ENCODE measurements at places on chromosomes 7 and 10. TPM values are rescaled to one million over a fixed set of nuclear protein-coding genes. Genes with fewer than 3 reads are reported as not detected.

Gene RET
- polyA plus RNA-seq = not detected

Gene DENND10
- 20.4 TPM for polyA plus RNA-seq

Gene TCAF2
- 9.2 TPM for polyA plus RNA-seq

Gene CALML3
- not detected for polyA plus RNA-seq

DNA sequence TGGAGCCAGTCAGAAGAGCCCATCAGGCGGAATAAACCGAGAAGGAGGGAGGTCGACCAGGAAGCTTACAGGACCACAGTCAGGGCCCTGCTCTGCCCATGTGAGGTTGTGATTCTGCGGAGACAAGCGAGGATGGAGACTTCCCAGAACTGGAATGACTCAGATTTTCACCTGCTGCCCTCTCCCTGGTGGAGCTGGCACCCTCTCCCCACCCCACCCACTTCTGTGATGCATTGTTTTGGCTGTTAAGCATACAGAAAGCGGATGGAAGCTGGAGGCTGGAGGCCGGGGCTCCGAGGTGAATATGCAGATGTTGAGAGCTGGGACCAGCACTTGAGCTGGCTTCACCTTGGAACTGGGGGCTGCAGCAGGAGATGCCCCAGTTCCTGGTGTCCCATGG is 57.4 kb downstream of the NPTX2 start:
- no peak for DNase-seq
- H3K36me3 ChIP-seq = no peaks in the 10 kb centered on the region

DNA sequence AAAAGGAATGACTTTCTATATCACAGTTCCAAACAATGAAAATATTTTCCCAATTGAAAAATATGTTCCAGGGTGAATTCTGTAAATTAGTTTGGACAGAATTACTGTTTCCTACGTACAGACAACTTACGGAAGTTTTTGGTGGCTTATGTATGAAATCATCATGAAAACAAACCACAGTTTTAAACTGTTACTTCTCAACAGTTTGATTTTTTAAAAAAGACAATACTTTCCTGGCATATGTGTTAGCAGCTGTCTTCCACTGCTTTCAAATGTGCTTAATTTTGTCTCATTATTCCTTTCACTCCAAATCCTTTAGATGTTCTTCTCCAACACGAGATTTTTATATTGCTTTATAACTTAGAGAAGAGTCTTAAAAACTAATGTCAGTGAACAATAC is 56.2 kb downstream of the SEMA3A start:
- no peak for DNase-seq
- no peaks in the 10 kb centered on the region for H3K36me3 ChIP-seq
- no peak overlapping the region for H3K4me3 ChIP-seq

- H3K4me1 ChIP-seq = peaks cover 2% of the 10 kb centered on the region
- no peak for DNase-seq
- H3K4me3 ChIP-seq = no peak overlapping the region
- no peaks in the 10 kb centered on the region for H3K27me3 ChIP-seq
- no peaks in the 10 kb centered on the region for H3K36me3 ChIP-seq
- no peak overlapping the region for H3K27ac ChIP-seq
These were observed 36.6 kb downstream of the PALD1 start for GRCh38 chr10:70515035-70515667.

DNA sequence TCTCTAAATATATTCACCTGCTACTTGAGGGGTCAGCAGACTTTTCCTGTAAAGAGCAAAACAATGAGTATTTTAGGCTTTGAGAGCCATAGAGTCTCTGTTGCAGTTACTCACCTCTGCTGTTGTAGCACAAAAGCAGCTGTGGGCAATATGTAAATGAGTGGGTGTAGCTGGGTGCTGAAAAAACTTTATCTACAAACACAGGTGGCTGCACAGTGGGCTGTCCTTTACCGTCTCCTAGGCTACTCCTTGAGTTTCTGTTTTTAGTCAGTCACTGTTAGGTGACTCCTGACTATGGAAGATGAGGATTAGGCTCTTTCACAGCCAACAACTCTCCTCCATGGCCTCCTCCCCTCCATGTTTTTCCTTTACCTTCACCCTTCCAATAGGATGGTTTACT is 286.1 kb upstream of the C7orf33 start:
- H3K36me3 ChIP-seq = peaks cover 3% of the 10 kb centered on the region
- H3K27me3 ChIP-seq = peaks cover 2% of the 10 kb centered on the region
- peak overlapping the region; percentile 12 for H3K4me3 ChIP-seq
- peaks cover 9% of the 10 kb centered on the region for H3K4me1 ChIP-seq

DNA sequence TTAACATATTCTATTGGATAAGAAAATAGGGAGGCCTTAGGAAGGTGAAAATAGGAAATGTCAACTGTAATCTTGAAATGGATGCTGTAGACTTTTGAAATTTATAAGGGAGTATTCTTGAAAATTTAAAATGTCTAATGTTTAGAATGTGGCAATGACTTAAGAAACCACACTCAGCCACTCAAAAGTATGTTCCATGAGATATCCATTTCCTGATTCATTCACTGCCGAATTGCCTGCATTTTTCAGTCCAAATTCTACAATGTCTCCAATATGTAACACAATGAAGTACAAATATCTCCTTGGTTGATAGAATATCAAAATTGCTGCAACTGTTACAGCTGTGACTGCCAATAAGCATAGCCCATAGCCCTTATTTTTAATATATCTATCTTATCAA is 25.9 kb downstream of the PRKG1 start:
- no peak for DNase-seq
- H3K4me1 ChIP-seq = no peaks in the 10 kb centered on the region
- no peaks in the 10 kb centered on the region for H3K36me3 ChIP-seq
- peaks cover 2% of the 10 kb centered on the region for H3K27me3 ChIP-seq
- H3K27ac ChIP-seq = no peak overlapping the region

DNA sequence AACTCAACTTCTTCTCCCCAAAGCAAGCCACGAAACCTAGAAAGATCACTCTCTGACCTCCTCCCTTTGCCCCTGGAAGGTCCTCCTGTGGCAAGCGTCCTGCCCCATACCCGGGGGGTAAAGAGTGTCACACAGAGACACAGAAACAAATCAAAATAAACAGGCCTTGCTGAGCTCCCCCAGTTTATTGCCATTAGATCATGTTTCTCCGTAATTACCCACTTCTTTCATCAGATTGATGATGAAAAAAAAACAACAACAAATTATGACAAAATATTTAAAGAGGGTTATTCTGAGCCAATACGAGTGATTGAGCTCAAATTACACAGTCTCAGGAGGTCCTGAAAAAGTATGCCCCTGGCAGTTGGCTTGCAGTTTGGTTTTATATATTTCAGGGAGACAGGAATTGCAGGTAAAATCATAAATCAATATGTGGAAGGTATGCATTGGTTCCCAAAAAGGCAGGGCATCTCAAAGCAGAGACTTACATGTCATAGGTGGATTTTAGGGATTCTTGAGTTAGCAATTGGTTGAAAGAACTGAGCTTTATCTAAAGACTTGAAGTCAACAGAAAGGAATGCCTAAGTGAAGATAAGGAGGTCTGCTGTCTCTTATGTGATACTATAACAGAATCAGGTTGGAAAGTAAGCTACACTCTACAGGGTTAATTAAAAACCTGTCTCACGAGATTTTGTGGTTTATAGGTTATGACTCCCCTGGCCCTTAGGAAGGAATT is 86.2 kb downstream of the APBB1IP start:
- no peaks in the 10 kb centered on the region for H3K27me3 ChIP-seq
- DNase-seq = no peak
- peaks cover 59% of the 10 kb centered on the region for H3K36me3 ChIP-seq
- H3K27ac ChIP-seq = peak overlapping the region; percentile 75

GRCh38 chr7:36820527-36821170 is 96.4 kb upstream of the AOAH start:
- no peaks in the 10 kb centered on the region for H3K27me3 ChIP-seq
- H3K36me3 ChIP-seq = peaks cover 9% of the 10 kb centered on the region
- H3K27ac ChIP-seq = no peak overlapping the region
- no peak overlapping the region for H3K4me3 ChIP-seq

DNA sequence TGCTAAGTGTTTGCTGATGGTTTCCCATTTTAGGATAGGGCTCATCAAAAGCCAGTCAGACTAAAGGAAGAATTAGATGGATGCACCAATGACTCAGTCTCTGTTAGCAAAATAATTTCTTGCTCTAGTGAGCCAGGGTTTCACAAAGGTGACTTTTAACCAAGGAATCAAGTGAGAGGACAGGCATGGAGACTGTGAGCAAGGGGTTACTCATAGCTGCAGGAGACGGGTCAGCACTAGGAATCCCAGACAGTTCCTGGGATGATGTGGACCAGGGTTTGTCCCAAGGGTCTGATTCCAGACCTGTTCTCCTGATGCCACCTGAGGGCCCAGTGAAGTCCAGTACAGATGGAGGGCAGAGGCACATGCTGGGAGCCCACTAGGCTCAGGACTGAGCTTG is 138.1 kb downstream of the NOC3L start:
- H3K27me3 ChIP-seq = peaks cover 4% of the 10 kb centered on the region
- no peaks in the 10 kb centered on the region for H3K36me3 ChIP-seq
- DNase-seq = no peak
- no peak overlapping the region for H3K4me3 ChIP-seq

DNA sequence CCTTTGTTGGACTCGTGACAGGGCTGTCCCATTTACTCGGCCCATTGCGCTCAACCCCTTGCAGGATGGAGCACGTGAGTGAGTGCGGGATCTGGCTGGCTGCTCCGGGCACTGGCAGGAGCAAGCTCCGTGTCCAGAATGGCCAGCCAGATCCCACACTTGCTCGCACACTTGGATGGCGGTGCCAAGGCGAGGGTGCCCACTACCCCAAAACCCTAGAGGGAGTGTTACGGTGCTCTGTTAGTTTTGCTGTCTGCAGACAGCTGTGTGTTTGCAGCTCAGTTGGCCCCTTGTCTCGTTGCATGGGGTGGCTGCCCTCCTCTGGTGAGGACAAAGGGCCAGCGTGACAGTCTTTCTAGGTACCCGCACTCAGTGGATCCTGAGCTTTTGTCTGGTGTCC is 34.2 kb downstream of the ZNF487 start:
- H3K27me3 ChIP-seq = no peaks in the 10 kb centered on the region
- H3K4me1 ChIP-seq = no peaks in the 10 kb centered on the region
- peaks cover 7% of the 10 kb centered on the region for H3K36me3 ChIP-seq
- H3K4me3 ChIP-seq = no peak overlapping the region

GRCh38 chr7:66894463-66895080 is 26.5 kb upstream of the TMEM248 start:
- no peaks in the 10 kb centered on the region for H3K4me1 ChIP-seq
- no peaks in the 10 kb centered on the region for H3K27me3 ChIP-seq
- H3K36me3 ChIP-seq = peaks cover 37% of the 10 kb centered on the region
- H3K4me3 ChIP-seq = no peak overlapping the region

DNA sequence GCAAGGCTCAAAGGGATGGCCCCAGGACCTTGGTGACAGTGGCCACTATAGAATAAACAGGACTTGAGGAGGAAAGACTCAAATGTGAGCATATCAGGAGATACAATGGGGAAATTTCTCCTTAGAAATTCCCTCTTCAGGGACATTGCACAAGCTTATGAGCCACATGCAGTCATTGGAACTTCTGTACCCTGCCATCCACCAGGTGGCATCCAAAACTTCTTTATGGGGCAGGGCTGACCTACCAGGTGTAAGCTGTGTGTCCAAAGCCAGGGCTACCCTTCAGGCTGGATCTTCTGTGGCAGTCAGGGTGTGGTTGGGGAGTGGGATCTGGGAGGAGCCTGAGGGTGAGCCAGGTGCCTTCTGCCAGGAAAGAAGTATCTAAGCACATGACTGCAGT is 36.6 kb upstream of the LRRC18 start:
- H3K4me1 ChIP-seq = no peaks in the 10 kb centered on the region
- H3K36me3 ChIP-seq = no peaks in the 10 kb centered on the region
- H3K27ac ChIP-seq = no peak overlapping the region
- H3K4me3 ChIP-seq = no peak overlapping the region
- no peak for DNase-seq
- H3K27me3 ChIP-seq = no peaks in the 10 kb centered on the region

DNA sequence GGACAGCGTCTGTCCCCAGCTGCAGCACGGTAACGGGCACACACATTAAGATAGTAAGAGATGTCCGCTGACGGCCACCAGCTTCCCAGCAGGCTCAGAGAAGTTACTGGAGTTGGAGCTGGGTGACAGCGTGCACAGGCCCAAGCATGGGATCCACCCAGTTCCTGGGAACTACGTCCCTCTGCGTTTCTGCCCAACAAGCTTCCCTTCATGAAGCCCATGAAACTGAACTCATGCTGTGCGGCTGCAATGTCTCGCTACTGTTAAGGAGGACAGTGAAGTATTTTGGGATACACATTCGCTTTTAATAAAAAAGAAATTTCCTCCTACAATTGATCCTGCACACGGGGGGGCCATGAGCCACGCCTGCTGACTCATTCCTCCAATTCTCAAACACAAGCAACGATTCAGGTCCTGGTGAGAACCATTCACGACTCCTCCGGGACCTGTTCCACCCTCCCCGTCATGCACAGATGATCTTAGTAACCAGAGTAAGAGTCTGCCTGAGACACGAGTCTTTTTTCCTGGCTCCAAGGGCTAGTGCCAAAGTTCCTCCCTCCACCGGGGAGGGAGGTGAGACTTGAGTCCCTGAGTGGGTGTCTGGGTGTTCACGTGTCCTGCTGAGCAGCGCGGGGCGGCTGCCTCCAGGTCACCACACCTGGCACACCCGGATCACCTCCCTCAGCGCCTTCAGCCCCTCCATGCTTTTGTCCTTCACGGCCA is 2.6 kb downstream of the PSMG3 start:
- no peak overlapping the region for H3K27ac ChIP-seq
- no peaks in the 10 kb centered on the region for H3K36me3 ChIP-seq
- peaks cover 25% of the 10 kb centered on the region for H3K4me1 ChIP-seq

DNA sequence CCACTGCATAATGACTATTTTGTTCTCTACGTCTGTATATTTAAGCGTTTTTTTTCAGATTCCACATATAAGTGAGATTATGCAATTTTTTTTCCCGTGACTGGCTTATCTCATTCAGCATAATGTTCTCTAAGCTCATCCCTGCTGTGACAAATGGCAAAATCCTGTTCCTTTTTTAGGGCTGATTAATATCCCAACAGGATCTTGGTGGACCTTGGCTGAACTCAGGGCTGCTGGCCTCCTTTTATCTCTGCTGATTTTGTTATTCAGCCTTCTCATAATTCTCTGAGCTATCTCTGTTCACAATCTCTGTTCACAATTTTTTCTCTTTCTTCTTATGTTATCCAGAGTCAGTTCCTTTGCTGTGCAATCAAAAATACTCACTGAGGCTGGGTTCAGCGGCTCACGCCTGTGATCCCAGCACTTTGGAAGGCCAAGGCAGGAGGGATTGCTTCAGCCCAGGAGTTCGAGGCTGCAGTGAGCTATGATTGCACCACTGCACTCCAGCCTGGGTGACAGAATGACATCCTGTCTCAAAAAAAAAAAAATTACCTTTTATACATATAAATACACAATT is 1035.9 kb upstream of the AUTS2 start:
- DNase-seq = no peak
- no peak overlapping the region for H3K4me3 ChIP-seq
- no peak overlapping the region for H3K27ac ChIP-seq
- no peaks in the 10 kb centered on the region for H3K4me1 ChIP-seq

Data from naive thymus-derived CD8-positive, alpha-beta T cell (primary cell).